ENCODE measurements at places on chromosomes 2 and 18.

GRCh38 chr18:43148231-43148630 lies 32.7 kb upstream of the RIT2 start:
- DNase-seq, result no peak

- no peak for DNase-seq
Measured at GRCh38 chr18:23819001-23819400, 129.7 kb downstream of the LAMA3 start.

GRCh38 chr2:45986509-45986908 lies 310.7 kb upstream of the EPAS1 start:
- DNase-seq, result no peak

- DNase-seq, result no peak
Measured at GRCh38 chr2:67974559-67975430, 88.0 kb downstream of the C1D start.

GRCh38 chr2:54429811-54430551 lies 26.1 kb upstream of the SPTBN1 start:
- DNase-seq, result no peak

All from RKO (cell line).